CD4-positive, CD25-positive, alpha-beta regulatory T cell (primary cell): ENCODE measurements at places on chromosomes 16 and 17. TPM values are rescaled to one million over a fixed set of nuclear protein-coding genes. Genes with fewer than 3 reads are reported as not detected.

Gene RPA1
- total RNA-seq, result 66.3 TPM

DNA sequence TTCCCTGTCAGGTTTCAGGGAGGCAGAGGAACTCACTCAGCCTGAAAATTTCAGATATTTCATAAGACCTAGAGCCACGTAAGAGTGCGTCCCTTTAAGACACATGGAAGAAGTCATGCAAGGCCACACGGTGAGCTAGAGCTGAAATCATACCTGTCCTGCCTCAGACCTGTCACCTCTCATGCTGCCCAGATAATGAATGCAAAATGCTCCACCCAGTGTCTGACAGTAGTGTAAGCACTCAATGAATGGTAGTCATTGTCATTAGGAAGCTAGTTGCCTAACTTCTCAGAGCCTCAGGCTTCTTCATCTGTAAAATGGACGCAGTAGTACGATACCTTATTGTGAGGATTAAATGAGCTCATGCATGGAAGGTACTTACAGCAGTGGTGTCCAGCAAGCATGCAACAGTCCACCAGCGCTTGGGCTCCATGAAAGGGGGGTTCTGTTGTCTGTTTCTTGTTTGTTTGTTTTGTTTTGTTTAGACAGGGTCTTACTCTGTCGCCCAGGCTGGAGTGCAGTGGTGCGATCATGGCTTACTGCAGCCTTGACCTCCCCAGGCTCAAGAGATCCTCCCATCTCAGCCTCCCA, 60.7 kb downstream of the WSB1 start:
- peak overlapping the region; percentile 47 for H3K27ac ChIP-seq
- peaks cover 15% of the 10 kb centered on the region for H3K4me1 ChIP-seq
- DNase-seq, result no peak
- no peaks in the 10 kb centered on the region for H3K36me3 ChIP-seq
- H3K4me3 ChIP-seq, result peak overlapping the region; percentile 62

DNA sequence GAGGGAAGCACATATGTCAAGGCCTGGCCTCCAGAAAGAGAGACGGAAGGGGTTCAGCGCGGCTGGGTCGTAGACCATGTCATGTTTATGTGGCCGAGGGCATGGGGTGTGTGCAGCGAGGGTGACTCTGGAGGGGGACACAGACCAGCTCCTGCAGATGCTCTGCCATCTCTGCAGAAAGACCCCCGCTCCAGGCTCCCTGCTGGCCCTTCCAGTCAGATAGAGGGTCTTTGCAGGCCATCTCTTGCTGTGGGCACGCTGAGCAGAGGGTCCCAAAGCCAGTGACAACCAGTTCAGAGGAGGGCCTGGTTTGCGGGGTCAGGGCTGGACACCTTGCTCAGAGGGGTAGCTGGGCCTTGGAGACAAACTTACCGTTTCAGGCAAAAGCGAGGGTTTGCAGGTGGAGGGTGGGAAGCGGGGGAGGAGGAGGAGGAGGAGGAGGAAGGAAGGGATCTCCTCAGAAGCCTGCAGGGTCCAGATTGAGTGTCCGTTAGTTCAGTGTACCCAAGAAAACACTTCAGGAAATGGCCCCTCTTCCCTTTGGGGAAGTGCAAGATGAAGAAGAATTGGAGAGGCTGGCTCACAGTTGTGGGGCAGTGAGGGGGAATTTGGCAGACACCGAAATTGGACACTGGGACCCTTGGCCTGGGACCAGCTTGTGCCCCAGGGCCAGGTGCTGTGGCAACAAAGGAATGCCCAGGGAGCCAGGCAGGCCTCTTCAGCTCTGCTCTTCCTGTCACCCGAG, 102.8 kb downstream of the CMIP start:
- H3K4me3 ChIP-seq, result no peak overlapping the region
- H3K27me3 ChIP-seq, result no peaks in the 10 kb centered on the region
- H3K4me1 ChIP-seq, result no peaks in the 10 kb centered on the region
- DNase-seq, result no peak
- H3K27ac ChIP-seq, result no peak overlapping the region

GRCh38 chr16:89861648-89862047, 11.7 kb upstream of the TCF25 start:
- H3K36me3 ChIP-seq, result no peaks in the 10 kb centered on the region
- peaks cover 23% of the 10 kb centered on the region for H3K4me1 ChIP-seq
- no peak overlapping the region for H3K27ac ChIP-seq
- no peak for DNase-seq
- H3K4me3 ChIP-seq, result no peak overlapping the region
- no peaks in the 10 kb centered on the region for H3K27me3 ChIP-seq

GRCh38 chr17:28975646-28976045, 24.3 kb upstream of the PHF12 start:
- H3K36me3 ChIP-seq, result no peaks in the 10 kb centered on the region
- DNase-seq, result no peak
- H3K27ac ChIP-seq, result no peak overlapping the region
- no peaks in the 10 kb centered on the region for H3K27me3 ChIP-seq
- no peaks in the 10 kb centered on the region for H3K4me1 ChIP-seq
- H3K4me3 ChIP-seq, result no peak overlapping the region

GRCh38 chr17:54172096-54172984, 349.6 kb downstream of the KIF2B start:
- no peaks in the 10 kb centered on the region for H3K36me3 ChIP-seq
- H3K4me3 ChIP-seq, result no peak overlapping the region
- H3K4me1 ChIP-seq, result no peaks in the 10 kb centered on the region

DNA sequence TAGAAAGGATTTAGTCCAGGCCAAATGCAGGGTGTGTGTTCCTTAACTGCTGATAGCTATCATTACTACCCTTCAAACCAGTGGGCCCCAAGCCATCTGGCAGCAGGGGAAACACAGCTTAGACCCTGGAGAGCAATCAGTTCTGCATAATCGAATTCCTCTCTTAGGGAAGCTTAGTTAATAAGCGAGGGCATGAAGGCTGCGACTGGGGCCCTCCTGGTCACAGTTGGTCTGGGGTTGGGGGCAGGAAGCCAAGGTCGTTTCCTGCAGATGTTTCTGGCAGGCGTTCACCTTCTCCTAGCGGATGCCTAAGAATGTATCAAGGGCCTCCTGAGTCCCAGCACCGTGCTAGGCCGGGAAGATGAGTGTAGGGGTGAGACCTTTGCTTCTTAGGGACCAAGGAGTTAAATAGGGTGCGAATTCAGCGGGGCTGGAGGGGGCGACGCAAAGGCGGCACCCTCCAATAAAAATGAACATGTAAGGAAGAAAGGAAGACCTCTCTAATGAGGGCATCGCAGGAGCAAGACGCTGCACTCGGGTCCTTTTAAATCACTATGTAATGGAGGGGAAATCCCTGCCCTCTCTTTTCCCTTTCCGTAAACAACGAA, 16.5 kb upstream of the EEF2K start:
- H3K27ac ChIP-seq, result peak overlapping the region; percentile 100
- peaks cover 42% of the 10 kb centered on the region for H3K4me1 ChIP-seq
- H3K36me3 ChIP-seq, result no peaks in the 10 kb centered on the region
- DNase-seq, result no peak
- H3K27me3 ChIP-seq, result no peaks in the 10 kb centered on the region

DNA sequence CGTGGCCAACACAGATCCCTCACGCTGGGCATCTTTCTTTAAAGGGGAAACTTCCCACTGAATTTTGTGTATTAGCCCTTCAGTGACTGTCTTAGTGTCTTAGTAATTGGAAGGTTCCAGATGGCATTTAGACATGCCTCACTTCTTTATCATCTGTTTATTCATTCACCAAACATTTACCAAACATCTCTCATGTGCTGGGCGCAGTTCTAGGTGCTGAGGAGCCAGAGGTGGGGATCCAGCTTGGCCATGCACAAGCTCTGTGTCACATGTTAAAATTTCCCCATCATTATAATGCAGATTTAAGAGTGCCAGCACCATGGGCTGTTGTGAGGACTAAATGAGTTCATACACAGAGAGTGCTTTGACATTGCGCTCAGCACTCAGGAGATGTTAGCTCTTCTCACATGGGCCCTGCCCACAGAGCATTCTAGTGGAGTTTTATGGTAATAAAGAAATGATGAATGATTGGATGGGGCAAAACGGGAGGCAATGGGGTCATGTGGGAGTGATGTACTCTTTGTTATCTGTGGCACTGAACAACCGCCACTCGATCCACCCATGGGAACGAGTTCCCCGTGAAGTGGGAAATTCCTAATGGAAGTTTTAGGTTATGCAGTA, 119.7 kb downstream of the SNX29 start:
- H3K4me3 ChIP-seq, result no peak overlapping the region
- H3K36me3 ChIP-seq, result peaks cover 2% of the 10 kb centered on the region
- DNase-seq, result no peak
- no peaks in the 10 kb centered on the region for H3K27me3 ChIP-seq
- no peak overlapping the region for H3K27ac ChIP-seq

GRCh38 chr16:50025537-50025931, 509 bp downstream of the CNEP1R1 start:
- peak overlapping the region; percentile 77 for H3K27ac ChIP-seq
- DNase-seq, result peak; percentile 13
- peaks cover 20% of the 10 kb centered on the region for H3K4me1 ChIP-seq
- peak overlapping the region; percentile 92 for H3K4me3 ChIP-seq

GRCh38 chr17:81347437-81347836, 47.8 kb upstream of the BAHCC1 start:
- no peak overlapping the region for H3K4me3 ChIP-seq
- no peak overlapping the region for H3K27ac ChIP-seq
- H3K4me1 ChIP-seq, result peaks cover 38% of the 10 kb centered on the region
- DNase-seq, result no peak
- peaks cover 11% of the 10 kb centered on the region for H3K27me3 ChIP-seq
- H3K36me3 ChIP-seq, result no peaks in the 10 kb centered on the region

DNA sequence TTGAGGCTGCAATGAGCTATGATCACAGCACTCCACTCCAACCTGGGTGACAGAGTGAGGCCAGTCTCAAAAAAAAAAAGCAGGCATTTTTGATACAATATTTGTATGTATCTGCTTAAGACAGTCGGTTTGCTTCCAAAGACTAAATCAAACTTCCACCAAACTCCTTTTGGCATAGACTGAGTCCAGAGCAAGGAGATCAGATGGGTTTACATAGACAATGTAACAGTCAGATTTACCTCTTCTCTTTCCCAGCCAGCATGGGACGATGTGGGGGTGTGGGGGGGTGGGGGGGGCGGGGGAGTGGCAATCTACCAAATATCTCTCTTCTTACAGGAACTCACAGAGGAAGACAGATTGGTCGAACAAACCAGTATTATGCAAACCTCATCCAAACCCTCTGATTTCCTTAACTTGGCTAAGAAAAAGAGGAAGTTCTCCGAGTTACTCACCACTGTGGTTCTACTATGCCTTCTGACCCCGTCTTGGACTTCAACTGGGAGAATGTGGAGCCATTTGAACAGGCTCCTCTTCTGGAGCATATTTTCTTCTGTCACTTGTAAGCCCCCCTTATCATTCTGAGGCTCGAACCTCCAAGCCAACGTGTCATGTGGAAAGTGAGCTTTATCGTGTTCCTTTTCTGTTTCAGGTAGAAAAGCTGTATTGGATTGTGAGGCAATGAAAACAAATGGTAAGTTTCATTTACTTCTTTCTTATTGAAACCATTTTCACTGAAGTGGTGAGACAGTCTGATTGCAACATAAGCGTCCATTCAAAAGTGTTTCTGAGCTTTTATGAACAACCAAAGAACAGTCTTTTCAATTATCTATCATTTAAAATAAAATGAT, at the start of gene MILR1:
Gene MILR1 (plus strand): TSS at position 451 of the 848 bp plus-strand sequence. CDS start 54 bp downstream, at position 505.
- no peak within 1 kb of the TSS for H3K4me3 ChIP-seq
- no peak within 1 kb of the TSS for H3K27ac ChIP-seq
- no peaks in the 10 kb centered on the region for H3K27me3 ChIP-seq
- H3K36me3 ChIP-seq, result no peaks in the 10 kb centered on the region
- H3K4me1 ChIP-seq, result no peaks in the 10 kb centered on the region

- no peaks in the 10 kb centered on the region for H3K27me3 ChIP-seq
- peaks cover 47% of the 10 kb centered on the region for H3K36me3 ChIP-seq
- peak; percentile 42 for DNase-seq
- no peak overlapping the region for H3K4me3 ChIP-seq
These were observed 18.6 kb upstream of the CLTC start for GRCh38 chr17:59601130-59601529.

DNA sequence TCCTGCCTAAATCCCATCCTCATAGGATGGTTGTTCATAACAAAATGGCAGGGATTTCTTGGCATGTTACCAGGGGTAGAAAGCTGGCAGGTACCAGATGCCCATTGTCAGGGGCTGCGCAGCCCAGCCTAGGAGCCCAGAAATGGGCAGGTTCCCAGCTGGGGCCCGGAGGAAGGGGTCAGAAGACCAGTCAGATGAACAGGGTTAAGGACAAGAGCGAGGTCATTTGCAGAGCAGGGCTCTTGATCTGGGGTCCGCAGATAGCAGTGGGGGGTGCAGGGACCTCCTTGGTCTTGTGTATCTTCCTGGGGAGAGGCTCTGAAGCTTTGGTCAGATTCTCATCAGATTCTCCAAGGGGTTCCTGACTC, 52.3 kb upstream of the CDC42EP4 start:
- H3K4me1 ChIP-seq, result no peaks in the 10 kb centered on the region
- H3K36me3 ChIP-seq, result no peaks in the 10 kb centered on the region
- no peak overlapping the region for H3K27ac ChIP-seq
- no peaks in the 10 kb centered on the region for H3K27me3 ChIP-seq

DNA sequence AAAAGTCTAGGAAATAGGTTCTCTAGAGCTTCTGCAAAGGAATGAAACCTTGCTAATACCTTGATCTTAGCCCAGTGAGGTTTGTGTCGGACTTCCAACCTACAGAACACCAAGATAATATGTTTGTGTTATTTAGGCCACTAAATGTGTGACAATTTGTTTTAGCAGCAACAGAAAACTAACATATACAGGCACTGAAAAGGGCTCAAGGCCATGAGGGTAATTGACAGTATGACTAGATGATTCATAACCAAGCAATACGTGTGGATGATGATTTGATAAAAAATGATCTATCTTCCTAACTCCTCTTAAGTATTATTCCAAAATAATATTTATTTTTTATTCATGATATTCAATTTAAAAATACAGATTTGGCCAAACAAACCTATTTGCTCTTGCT, 27.7 kb upstream of the MED13 start:
- H3K27me3 ChIP-seq, result no peaks in the 10 kb centered on the region
- no peak overlapping the region for H3K4me3 ChIP-seq
- H3K27ac ChIP-seq, result no peak overlapping the region
- no peak for DNase-seq
- H3K36me3 ChIP-seq, result no peaks in the 10 kb centered on the region

- H3K36me3 ChIP-seq, result peaks cover 16% of the 10 kb centered on the region
- H3K27me3 ChIP-seq, result no peaks in the 10 kb centered on the region
- peak overlapping the region; percentile 73 for H3K4me3 ChIP-seq
- peaks cover 17% of the 10 kb centered on the region for H3K4me1 ChIP-seq
These were observed 424 bp upstream of the NUBP1 start for GRCh38 chr16:10743227-10743609.
